ENCODE measurements at places on chromosomes 5 and 9.
A peak's percentile ranks its signal among the peaks of the same experiment; 100 is the strongest.

DNA sequence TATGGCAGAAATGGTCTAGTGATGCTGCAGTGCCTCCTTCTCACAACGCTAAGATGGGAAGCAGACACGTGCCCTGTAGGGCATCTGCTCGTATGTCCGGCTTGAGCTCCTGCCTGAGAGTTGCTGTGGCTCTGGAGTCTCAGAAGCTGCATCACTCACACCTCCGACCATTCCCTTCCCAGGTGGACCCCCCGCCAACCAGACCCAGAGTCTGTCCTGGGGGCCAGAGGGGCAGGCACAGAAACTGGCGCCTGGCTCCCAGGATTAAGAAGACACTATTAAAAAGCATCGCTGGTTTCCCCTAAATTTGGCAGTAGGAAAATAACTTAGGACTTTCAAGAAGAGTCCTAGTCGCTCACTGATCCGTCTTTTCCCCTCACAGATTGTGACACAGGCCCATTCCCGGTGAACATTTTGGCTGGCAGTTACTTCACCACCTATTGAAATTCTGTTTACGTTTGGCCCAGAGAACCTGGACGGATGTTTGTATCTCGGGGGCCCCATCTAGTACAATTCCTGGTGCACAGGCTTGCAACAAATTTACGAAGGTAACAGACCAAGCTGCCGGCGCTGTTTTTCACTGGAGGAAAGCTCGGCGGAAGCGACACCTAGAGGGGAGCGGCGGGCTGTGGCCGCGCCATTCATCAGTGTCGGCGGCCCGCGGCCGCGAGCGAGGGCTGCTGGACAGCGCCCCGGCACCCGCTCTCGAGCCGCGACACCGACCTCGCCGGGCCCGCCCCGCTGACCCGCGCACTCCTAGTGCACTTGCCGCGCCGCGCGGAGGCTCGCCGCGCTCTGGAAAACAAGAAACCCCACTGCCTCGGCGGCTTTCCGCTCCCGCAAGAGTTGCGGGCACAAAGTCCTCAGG, 1.6 kb downstream of the FSTL4 start:
- peak; percentile 22 for DNase-seq

GRCh38 chr9:106284296-106284695, 578.7 kb upstream of the ZNF462 start:
- DNase-seq: no peak

DNA sequence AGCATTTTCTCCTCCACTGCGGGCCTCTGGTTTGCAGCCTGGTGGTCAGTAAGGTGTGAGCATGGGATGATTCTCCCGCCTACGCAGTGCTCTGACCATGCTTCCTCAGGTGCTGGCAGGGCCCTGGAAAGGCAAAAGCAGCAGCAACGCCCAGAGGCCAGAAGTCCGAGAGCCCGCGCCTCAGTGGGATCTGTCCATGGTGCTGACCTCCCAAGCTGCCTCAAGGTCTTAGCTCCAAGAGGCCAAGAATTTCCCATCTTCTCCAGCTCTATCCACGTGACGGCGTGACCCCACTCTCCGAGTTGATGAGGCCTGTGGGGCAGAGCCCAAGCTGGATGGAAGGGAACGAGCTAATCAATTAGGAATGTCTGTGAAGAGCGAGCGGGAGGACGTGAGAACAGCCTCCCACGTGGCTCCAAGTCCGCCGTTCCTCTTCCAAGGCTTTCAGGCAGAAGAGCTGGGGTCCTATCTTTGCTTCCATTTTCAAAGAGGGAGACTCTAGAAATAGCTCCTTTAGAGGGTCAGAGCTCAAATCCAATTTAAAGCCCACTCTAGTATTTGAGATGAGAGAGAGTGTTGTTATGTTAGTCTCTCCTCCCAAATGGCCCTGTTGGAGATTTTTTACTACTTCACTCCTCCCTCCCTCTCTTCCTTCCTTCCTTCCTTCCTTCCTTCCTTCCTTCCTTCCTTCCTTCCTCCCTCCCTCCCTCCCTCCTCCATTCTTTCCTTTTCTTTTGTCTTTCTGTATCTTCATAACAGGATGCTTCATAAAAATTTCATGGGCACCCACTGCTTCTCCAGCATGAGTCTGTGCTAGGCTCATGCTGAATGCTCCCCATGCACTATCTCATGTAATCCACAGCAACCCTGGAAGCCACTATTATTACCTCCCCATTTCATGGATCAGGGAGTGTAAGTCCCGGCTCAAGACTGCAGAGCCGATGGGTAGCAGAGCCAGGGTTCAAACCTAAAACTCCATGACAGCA, 69.3 kb downstream of the OLFM1 start:
- peak; percentile 6 for DNase-seq

GRCh38 chr9:133044661-133045060, 13.9 kb downstream of the GTF3C5 start:
- no peak for DNase-seq

- no peak for DNase-seq
Measured at GRCh38 chr9:130421802-130422276, 22.9 kb upstream of the ASS1 start.

- no peak for DNase-seq
Measured at GRCh38 chr9:96309850-96310249, 7.9 kb upstream of the HSD17B3 start.

DNA sequence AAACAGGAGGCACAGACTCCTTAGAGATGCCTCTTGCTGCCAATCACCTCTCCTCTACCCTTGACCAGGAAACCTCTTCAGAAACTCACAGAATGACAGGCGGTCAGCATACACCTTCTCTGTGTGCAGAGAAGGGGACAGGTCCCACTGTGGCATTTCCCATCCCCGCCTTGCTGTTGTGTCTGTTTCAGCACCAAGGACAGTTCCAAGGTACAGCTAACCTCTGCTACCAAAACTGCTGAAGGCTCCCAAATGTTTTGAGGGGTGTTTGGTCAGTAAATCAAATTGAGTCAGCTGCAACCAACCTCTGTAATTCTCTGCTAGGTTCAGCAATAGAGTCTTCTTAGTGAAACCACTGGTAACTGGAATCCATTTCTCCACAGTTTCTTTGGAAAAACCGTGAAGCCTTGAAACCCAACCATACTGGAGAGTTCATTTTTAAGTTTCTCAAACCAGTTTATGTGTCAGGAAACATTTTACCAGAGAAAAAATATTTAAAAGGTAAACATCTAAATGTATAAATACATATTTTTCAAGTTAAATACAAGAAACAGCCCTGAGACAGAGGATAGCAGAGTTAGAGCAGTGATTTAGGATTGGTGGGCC, 122.0 kb downstream of the DRD1 start:
- DNase-seq: no peak

Measured in stimulated activated CD4-positive, alpha-beta T cell treated with anti-CD3 and anti-CD28 coated beads, Interleukin-1b, Interleukin-23, amount 100 ng/mL, for 48 hours (primary cell).